ENCODE measurements at places on chromosomes 6 and 20. TPM values are rescaled to one million over a fixed set of nuclear protein-coding genes. Genes with fewer than 3 reads are reported as not detected.

GRCh38 chr6:39227476-39227875, 1.8 kb downstream of the KCNK5 start:
- no peak for DNase-seq

- DNase-seq: no peak
Observed at GRCh38 chr6:43250992-43251373, 7.7 kb downstream of the TTBK1 start.

DNA sequence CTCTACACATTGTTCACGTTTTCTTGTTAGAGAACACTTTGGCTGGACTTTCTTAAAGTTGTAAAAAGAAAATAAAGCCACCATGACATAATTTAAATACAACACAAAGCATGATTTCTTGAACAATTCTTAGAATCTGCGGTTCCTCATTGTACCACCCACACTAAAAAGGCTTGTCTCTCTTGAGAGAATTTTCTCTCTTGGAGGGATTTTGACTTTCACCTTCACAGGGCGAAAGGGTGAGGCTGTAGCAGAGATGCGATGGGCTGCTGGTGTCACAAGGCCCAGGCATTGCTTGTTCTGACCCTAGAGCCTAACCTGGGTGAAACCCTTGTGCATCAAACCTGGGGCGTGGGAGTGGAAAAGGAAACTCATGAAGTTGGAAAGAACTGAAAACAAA, 122.7 kb upstream of the RIPOR2 start:
- no peak for DNase-seq

The RAET1L gene
- total RNA-seq: not detected

DNA sequence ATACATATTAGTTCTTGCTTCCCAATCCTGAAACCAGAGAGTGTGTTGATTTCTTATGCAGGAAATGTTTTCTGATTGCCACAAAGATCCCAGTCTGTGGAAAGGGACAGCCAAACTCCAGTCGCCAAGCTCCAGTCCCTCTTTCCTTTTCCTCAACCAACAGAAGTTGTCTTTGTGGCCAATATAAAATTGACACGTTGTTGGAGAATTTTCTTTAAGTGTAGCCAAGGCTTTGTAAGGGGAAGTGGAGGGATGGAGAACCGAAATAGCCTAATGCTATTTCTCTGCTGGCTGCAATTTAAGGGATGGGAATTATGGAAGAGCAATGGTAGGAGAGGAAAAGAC, 5.4 kb downstream of the ADGRB3 start:
- DNase-seq: no peak

- no peak for DNase-seq
Observed at GRCh38 chr6:104579310-104579863, 280.3 kb downstream of the HACE1 start.

DNA sequence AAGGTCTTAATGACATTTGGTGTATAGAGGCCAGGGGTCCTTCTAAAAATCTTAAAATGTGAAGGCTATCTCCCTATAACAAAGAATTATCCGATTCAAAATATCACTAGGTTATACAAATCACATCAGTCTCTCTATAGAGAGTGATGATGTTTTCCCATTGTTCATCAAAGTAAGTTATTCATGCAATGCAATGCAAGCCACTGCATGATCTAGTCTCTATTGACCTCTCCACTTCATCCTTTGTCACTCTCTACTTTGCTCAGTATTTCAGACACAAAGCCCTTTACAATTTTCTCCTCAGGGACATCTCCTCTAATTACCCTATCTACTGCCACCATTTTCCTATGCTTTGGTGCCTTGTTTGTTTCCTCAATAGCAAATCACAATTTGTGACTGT, 628.0 kb downstream of the HTR1B start:
- no peak for DNase-seq

GRCh38 chr6:169473663-169474062, 220.0 kb upstream of the THBS2 start:
- no peak for DNase-seq

GRCh38 chr20:44393608-44394451, 38.3 kb downstream of the HNF4A start:
- DNase-seq: peak; percentile 59

- no peak for DNase-seq
Observed at GRCh38 chr6:154606457-154606856, 96.0 kb upstream of the CNKSR3 start.

The XKR7 gene
- total RNA-seq: under 0.01 TPM

GRCh38 chr20:14553774-14554534, 216.5 kb upstream of the FLRT3 start:
- no peak for DNase-seq

DNA sequence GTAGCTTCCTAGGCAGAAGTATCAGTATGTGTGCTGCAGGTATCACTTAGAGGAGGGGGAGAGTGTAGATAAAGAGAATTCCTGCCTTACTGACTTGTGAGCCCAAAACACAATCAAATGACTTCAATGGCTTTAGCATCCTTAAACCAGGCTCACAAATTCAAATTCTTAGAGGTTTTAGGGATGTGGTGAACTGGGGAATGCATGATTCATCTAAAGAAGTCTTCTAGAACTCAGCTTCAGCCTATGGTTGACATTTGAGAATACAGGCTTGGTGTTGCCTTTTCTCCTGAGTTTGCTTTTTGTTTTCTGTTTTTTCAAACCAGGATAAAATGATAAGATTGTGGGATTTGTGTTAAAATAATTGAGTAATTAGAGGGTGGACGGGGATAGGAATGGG, 14.4 kb downstream of the SNRPC start:
- DNase-seq: no peak

DNA sequence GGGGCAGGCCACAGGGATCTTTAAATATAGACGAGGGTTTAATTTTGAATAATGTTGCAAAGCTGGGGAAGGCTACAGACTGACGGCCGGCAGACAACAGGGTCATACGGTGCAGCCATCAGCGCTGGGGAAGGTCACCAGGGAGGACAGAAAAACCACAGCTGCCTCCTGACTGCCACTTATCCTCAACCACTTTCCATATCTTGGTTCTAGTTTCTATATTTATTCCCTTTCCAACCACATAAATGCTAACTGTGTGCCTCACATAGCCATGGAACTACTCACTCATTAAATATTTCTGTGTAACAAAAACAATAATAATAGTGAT, 85.7 kb upstream of the AGPAT4 start:
- DNase-seq: no peak

DNA sequence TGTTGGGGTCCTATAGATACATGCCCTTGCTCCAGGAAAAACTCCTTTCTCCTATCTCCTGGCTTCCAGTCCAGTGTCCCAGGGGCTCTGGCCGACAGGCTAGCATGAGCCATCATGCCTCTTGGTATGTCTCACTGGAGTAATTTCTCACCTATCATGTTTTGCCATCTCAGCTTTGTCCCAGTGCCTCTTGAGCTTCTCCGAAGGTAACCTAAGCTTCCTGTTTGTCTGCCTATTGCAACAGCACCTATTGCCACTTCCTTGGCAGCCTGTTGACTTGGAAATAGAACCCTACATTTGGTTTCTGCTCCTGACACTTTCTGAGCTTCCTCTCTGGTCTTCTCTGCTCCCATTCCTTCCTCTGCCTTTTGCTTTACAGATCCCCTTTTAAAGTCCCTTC, 197.7 kb downstream of the KCNQ5 start:
- no peak for DNase-seq

DNA sequence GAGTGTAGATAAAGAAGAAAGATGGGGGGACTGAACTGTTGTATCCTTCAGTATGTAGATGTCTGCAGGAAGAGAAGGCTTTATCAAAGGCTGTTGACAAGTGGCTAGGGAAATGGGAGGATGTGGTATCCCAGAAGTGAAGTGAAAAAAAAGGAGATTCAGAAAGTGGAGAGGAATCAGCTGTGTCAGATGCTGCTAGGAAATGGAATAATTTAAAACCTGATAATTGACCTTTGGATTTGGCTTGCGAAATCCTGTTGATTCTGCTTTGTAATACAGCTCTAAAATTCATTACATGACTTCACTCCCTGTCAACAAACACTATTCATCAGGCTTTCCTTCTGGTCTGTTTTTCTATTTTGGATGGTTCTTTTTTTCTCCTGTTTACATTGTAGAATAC, 41.7 kb downstream of the PHF3 start:
- no peak for DNase-seq

The CGA gene
- not detected for total RNA-seq

DNA sequence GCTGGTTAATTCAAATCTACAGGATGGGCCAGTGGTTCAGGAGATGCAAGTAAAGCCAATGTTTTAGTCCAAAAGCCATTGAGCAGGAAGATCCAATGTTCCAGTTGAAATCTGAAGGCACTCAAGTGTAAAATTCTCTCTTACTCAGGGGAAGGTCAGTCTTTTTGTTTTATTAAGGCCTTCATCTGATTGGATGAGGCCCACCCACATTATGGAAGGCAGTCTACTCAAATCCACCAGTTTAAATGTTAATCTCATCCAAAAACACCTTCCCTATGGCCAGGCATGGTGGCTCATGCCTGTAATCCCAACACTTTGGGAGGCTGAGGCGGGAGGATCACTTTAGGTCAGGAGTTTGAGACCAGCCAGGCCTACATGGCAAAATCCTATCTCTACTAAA, 31.3 kb upstream of the BEND6 start:
- no peak for DNase-seq

DNA sequence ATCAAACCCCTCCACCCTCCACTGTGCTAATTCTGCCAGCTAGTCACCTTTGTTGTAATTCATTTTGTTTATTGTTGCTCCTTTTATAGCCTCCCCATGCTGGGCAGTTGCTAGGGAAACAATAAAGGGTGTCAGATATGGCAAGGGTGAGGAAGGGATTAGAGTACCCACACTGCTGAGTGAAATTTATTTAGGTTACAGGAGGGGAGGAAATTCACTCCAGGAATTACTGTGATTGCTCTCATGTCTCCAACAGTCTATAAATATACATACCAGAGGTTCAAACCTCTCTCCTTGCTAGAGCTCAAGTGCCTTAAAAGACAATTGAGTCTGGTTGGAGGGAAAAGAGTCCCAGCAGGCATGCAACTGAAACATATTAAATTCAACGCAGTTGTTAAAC, 90.6 kb upstream of the ADGRF1 start:
- DNase-seq: no peak

The MUCL3 gene
- total RNA-seq: under 0.01 TPM

DNA sequence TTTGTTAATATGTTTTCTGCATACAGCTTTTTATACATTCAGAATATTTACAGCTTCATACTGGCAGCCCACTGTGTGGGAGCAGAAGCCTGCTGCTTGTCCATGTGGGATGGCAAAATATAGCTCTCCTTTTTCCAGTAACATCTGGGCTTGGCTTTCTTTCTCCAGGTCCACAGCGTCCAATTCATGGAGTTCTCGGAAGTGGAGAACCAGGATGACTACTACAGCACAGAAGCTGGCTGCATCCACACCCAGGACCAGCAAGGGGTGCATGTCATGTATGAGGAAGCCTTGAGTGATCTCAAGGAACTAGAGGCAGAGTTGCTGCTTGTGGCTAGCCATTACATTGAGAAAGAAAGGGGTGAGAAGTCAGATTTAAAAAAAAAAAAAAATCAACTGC, 143.1 kb downstream of the CD164 start:
- DNase-seq: no peak

All from liver (tissue), 10 donors.